CD14-positive monocyte (primary cell): ENCODE measurements at places on chromosomes 2 and 18.
A peak's percentile ranks its signal among the peaks of the same experiment; 100 is the strongest.

- peak overlapping the region; percentile 39 for H3K4me3 ChIP-seq
- no peaks in the 10 kb centered on the region for H3K27me3 ChIP-seq
- DNase-seq, result peak; percentile 72
Observed at GRCh38 chr2:218329027-218329825, 27.4 kb upstream of the CATIP start.

DNA sequence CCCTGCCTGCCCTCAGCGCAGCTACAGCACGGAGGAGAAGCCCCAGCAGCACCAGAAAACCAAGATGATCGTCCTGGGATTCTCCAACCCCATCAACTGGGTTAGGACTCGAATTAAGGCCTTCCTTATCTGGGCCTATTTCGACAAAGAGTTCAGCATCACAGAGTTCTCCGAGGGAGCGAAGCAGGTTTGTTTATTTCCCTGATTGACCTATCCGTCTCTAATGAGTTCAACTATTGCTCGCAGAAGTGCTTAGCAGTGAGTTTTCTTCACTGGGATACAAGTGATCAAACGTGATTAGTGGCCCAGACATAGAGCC is 639 bp downstream of the MAIP1 start:
- peak overlapping the region; percentile 90 for H3K4me3 ChIP-seq
- H3K4me1 ChIP-seq, result peaks cover 22% of the 10 kb centered on the region
- H3K36me3 ChIP-seq, result peaks cover 26% of the 10 kb centered on the region
- DNase-seq, result no peak
- H3K27ac ChIP-seq, result peak overlapping the region; percentile 95
- H3K27me3 ChIP-seq, result no peaks in the 10 kb centered on the region

GRCh38 chr2:39867268-39867667 is 88.2 kb upstream of the THUMPD2 start:
- H3K36me3 ChIP-seq, result no peaks in the 10 kb centered on the region

- no peaks in the 10 kb centered on the region for H3K36me3 ChIP-seq
- no peak overlapping the region for H3K27ac ChIP-seq
- no peak for DNase-seq
- H3K4me1 ChIP-seq, result peaks cover 5% of the 10 kb centered on the region
- H3K27me3 ChIP-seq, result peaks cover 10% of the 10 kb centered on the region
Observed at GRCh38 chr2:164954186-164954585, 1.1 kb downstream of the SLC38A11 start.

DNA sequence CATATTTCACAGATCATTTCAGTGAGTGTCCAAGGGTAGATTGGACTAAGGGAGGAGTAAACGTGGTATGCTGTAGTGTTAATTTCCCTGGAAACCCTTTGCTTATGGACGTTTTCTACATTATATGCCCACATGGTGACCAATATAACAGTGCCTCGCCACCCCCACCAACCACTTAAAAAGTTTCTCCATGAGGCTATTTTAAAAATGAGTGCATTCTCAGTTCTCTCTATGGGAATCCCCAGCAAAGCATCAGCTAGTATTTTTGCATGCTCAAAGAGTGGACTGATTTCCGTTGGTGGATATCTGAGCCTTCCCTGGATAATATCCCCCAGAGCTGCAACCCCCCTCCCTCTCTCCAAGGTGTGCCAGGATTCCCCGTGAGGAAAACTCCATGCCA is 73.2 kb downstream of the TGFA start:
- H3K36me3 ChIP-seq, result no peaks in the 10 kb centered on the region
- no peak overlapping the region for H3K27ac ChIP-seq
- no peak for DNase-seq

DNA sequence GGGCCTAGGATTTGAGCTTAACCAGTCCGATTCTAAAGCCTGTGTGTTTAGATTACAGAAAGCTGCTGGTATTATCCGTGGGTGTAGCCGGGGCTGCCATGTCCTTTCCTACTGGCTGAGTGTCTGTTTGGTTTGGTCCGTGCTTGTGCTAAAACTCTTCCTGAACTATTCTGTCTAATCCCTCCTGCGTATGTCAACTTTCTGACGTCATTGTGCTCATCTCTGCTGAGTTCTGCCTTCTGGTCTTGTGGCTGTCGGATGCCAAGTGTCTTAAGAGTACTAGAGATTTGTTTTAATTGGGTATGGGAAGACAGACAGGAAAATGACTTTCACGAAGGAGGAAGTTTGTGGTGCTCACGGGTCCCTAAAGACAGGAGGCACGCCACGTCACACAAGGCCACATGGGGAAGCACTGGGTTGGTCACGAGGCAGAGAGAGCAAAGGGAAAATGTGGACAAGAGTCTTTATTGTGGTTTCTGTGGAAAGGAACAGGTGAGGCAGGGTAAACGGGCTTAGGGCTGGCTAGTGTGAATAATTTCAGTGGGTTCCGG is 31.8 kb upstream of the NTSR2 start:
- peaks cover 34% of the 10 kb centered on the region for H3K4me1 ChIP-seq
- H3K27me3 ChIP-seq, result no peaks in the 10 kb centered on the region
- H3K36me3 ChIP-seq, result no peaks in the 10 kb centered on the region
- peak; percentile 97 for DNase-seq

GRCh38 chr2:71166812-71167211 is 36.4 kb downstream of the MPHOSPH10 start:
- no peak for DNase-seq
- H3K4me3 ChIP-seq, result no peak overlapping the region
- H3K36me3 ChIP-seq, result no peaks in the 10 kb centered on the region
- H3K27me3 ChIP-seq, result no peaks in the 10 kb centered on the region

- H3K27me3 ChIP-seq, result no peaks in the 10 kb centered on the region
- H3K36me3 ChIP-seq, result no peaks in the 10 kb centered on the region
- no peak for DNase-seq
- no peaks in the 10 kb centered on the region for H3K4me1 ChIP-seq
- no peak overlapping the region for H3K4me3 ChIP-seq
Observed at GRCh38 chr2:20603791-20604190, 47.1 kb downstream of the HS1BP3 start.

DNA sequence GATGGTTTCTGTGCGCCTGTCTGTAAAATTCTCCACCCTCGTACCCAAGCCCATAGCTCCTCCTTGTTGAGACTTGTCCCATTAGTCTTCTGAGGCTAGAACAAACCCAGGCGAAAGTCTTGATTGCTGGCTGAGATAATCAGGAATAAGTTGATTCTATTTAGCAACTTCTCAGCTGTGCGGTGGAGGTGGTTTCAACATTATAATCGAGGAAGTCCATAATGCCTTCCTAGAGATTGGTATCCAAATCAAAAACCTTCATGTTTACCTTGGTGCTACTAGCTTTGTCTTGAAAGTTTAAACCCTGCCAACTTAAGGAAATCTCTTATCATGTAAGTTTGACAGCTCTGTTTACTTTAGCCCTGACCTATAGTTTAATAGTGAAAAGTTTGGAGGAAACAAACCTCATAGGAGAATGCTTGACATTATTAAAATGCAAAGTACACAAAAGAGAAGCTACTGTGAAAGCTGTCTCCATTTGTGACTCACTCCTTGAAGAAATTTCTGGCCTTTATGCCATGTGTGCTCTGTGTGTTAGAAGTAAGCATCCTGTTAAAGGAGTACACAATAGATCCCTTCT is 36.6 kb upstream of the DSC1 start:
- no peaks in the 10 kb centered on the region for H3K27me3 ChIP-seq
- peak overlapping the region; percentile 73 for H3K27ac ChIP-seq
- peaks cover 28% of the 10 kb centered on the region for H3K4me1 ChIP-seq
- no peaks in the 10 kb centered on the region for H3K36me3 ChIP-seq
- peak; percentile 9 for DNase-seq
- peak overlapping the region; percentile 9 for H3K4me3 ChIP-seq

- H3K4me3 ChIP-seq, result peak overlapping the region; percentile 94
- peaks cover 52% of the 10 kb centered on the region for H3K4me1 ChIP-seq
- DNase-seq, result no peak
- H3K27ac ChIP-seq, result peak overlapping the region; percentile 88
- H3K36me3 ChIP-seq, result no peaks in the 10 kb centered on the region
- H3K27me3 ChIP-seq, result no peaks in the 10 kb centered on the region
Observed at GRCh38 chr18:10525371-10525691, 496 bp upstream of the NAPG start.

- no peaks in the 10 kb centered on the region for H3K27me3 ChIP-seq
- H3K4me1 ChIP-seq, result no peaks in the 10 kb centered on the region
- no peak overlapping the region for H3K27ac ChIP-seq
- H3K4me3 ChIP-seq, result no peak overlapping the region
Observed at GRCh38 chr2:104049438-104049837, 804.5 kb upstream of the POU3F3 start.
